ENCODE measurements at places on chromosomes 11 and 22. TPM values are rescaled to one million over a fixed set of nuclear protein-coding genes. Genes with fewer than 3 reads are reported as not detected.

DNA sequence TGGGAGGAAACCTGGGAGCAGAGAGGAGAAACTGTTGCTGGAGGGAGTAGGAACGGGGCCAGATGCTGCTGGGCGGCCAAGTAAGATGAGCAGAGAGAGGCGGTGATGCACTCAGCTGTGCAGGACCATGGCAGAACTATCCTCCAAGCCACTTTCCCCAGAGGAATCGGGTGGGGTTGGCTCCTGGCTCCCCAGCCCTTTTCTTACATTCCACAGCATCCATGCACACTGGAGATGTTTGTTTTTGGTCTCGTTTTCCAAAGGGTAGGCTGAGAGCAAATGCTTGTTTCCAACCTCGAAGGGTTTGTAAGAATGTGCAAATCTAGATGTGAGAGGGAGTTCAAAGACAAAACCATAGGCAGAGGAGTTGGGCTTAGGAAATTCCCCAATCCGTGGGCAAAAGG lies 73.2 kb downstream of the DBX1 start:
- DNase-seq, result peak; percentile 67

DNA sequence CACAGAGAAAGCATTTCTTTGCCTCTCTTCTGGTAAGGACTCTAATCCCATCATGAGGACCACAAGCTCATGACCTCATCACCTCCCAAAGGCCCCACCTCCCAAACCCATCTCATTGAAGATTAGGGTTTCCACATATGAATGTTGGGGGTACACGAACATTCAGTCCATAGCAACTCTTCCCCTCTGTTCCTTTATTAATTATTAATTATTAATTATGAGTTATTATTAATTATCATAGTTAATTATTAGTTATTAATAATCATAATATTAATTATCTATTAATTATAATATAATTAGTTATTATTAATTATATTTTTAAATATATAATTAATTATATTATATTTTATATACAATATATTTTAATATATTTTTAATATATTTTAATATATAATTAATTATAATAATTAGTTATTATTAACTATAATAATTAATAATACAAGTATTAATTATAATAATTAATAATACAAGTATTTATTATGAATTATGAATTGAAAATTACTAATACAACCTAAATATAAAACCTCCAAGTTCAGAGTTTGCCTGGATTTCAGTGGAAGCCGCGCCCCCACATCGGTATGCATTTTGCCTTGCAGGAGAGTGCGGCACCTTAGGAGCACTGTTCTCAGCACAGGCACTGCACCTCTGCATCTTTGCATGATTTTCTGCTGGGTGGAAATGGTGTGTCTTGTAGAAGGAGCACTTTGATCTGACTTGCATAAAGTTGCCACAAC lies 128.0 kb upstream of the FGF3 start:
- peak; percentile 6 for DNase-seq

MRPL11 gene
- total RNA-seq, result 40.0 TPM

GRCh38 chr11:84414920-84415319 lies 1128.8 kb upstream of the CCDC90B start:
- no peak for DNase-seq

GRCh38 chr11:15969281-15969680 lies 387.1 kb downstream of the SOX6 start:
- peak; percentile 91 for DNase-seq

DNA sequence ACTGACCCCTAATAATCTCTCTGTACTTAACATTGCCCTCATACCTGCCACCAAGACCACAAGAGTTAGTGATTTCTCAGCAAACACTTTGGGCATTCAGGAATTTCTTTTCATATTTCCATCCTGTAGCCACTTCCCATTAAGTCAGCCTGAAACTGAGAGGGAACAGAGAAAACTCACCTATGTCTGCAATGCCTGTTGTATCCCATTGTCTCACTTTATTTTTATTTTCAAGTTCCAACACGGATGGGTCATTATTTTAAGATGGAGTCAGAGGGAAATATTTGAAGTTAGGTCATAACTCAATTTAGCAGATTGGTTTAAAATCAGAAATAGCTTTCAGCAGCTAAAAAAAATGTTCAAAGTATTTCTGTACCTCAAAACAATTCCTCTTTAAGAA lies 937.8 kb upstream of the CHORDC1 start:
- DNase-seq, result no peak

DNA sequence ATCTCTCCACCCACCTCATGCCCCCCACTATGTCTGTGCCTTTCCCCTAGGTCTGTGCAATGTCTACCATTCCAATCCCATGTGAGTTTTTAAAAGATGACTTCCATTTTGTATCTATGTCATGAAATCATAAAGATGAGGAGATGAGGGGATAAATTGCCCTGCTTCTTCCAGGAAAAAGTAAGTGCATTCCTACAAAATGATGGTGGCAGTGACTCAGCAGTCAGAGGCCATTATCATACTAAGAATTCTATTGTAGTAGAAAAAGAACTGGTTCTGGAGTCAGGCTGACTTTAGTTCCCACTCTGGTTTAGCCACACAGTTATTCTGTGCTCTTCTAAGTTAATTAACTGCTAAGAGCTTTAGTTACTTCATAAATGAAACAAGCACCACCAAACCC lies 89.6 kb upstream of the API5 start:
- DNase-seq, result no peak

DNA sequence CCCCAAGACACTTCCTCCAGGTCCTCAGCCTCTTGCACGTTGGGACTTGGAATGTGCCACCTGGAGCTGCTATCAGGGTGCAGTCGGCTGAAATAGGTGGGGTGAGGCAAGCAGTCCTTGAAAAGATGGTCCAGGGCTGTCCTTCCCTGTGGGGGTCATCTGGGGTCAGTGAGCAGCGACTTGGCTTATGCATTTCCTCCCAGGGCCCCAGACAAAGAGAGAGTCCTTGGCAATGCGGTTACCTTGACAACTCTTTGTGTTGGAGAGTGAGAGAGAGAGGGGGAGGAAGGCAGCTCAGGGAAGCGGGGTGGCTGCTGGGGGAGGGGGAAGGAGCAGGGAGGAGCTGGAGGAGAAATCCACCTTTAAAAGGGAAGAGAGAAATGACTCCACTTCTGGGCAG lies 93.8 kb downstream of the MIAT start:
- no peak for DNase-seq

TSPAN18 gene
- 0.49 TPM for total RNA-seq

SPDYC gene
- not detected for total RNA-seq

DNA sequence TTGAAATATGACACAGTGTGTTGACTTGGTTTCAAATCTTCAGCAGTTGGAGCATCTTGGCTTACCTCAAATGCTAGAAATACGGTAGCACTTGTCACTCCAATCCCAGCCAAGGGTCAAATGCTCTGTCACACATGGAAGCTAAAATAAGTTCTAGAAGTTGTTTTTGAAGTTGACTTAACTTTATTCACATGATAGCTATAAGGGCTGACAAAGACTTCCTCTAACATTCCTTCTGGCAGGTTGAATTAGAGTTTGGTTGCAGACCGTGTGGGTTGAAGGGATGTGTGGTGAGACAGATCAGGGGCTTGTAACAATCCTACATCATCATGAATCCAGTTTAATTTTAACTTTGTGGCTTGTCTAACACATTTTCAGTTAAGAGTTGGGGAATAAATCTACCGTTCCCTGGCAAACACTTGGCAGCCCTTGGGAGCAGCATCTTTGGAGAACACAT lies 4.6 kb downstream of the SLN start:
- DNase-seq, result no peak

DNA sequence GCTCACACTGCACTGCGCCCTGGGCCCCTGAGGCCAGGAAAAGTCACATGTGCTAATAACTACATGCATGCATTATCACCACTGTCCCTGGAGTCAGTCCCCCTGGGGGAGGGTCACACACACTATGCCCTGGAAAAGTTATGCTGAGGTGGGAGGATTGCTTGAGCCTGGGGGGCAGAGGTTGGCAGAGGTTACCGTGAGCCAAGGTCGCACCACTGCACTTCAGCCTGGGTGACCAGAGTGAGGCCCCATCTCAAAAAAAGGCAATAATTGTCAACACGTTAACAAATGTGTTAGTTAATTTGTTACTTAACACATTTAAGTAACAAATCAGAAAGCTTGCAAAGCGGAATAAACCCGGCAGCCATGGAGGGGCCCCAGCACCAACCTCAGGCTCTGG lies 13.3 kb upstream of the SEC14L6 start:
- no peak for DNase-seq

GRCh38 chr11:74684661-74685060 lies 46.6 kb downstream of the CHRDL2 start:
- DNase-seq, result no peak

GRCh38 chr11:87634331-87634730 lies 540.9 kb downstream of the RAB38 start:
- DNase-seq, result no peak

DNA sequence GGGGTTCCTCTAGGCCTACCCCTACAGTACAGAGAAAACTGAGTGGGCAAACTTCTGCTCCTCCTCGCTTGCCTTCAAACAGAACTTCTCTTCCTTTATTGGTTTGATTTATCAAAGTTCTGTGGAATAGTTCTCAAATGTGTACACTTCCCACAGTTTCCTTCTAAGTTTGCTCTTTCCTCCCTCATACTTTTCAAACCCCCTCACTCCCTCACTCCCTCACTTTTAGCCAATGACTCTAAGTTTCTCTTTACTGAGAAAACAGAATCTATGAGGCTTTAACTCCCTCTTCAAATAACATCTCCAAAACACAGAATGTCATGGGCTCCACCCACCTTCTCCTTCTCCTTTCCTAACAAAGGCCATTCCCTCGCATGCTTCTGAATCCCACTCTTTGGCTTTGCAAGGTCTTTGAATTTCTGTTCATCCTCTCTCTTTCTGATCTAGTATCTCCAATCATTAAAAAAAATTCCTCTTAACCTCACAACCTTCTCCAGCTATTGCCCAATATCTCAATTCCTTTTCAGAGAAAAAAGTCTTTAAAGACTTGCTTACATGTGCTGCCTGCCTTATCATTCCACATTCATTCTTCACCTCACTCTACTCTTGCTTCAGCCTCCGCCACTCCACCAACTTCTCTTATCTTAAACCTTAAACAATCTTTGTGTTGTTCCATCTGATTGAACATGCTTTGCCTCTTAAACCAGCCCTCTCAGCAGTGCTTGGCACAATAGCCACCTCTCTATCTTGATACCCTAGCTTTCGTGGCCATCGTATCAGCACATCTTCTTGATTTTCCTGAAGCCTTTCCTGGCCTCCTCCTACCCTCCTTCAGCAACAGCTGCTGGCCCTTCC lies 57.2 kb downstream of the DDI1 start:
- peak; percentile 48 for DNase-seq

HTR3A gene
- not detected for total RNA-seq

GRCh38 chr11:112570333-112570732 lies 309.7 kb upstream of the PLET1 start:
- DNase-seq, result no peak

PLEKHB1 gene
- 1.1 TPM for total RNA-seq

- DNase-seq, result no peak
These were observed 31.6 kb downstream of the MARK2 start for GRCh38 chr11:63870351-63871140.

APLNR gene
- not detected for total RNA-seq

PATZ1 gene
- total RNA-seq, result 16.1 TPM

DNA sequence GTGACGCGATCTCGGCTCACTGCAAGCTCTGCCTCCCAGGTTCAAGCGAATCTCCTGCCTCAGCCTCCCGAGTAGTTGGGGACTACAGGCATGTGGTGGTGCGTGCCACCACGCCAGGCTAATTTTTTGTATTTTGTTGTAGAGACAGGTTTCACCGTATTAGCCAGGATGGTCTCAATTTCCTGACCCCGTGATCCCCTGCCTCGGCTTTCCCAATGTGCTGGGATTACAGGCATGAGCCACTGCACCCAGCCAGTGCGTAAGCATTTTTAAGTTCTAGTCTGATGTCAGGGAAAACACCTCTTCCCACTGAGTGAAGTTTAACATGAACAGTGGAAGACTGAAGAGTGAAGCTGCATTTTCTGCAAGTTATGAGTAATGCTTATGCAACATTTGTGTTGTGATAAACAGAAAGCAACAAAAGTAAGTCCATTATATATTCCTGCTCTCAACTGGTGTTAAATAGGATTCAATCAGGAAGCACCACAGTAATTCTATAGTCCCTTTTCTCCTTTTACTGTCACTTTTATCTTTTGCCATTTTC lies 1219.8 kb upstream of the RAG2 start:
- no peak for DNase-seq
